ENCODE measurements at places on chromosomes 7 and 10. TPM values are rescaled to one million over a fixed set of nuclear protein-coding genes. Genes with fewer than 3 reads are reported as not detected.

DNA sequence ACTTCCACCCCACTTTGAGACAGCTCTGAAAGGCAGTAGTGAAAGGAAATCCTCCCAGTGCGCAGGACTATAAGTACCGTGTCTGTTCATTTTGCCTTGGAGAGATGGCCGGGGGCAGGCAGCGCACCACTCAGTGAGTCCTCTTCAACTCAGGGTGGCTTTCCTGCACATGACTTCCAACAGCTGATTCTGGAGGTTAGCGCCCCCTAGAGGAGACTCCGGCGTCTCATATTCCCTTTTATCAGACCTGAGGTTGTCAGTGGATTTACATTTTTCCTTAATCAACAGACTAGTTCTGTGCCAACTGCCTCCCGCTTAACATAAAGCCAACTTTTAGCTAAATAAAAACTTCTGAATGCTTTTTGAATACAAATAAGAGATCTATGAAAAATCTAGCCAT is 101.0 kb downstream of the HERPUD2 start:
- no peak for DNase-seq

DNA sequence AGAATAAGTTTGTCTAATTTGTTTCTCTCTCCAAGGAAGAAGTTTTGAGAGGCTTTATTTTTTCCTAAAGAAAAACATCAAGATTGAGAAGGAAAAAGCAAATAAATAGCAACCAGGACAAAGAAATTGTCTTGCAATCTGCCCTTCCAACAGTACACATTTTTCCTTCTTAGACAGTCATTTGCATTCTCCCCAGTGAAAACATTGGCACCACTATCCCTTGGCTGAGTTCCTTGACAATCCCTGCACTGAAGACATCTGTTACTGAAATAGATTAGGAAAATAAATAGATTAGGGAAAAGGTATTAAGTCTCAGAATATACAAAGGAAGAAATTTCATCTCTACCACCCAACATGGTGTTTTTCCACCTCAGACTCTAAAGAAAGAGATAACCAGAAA is 12.2 kb upstream of the TMEM243 start:
- peak; percentile 34 for DNase-seq

GRCh38 chr7:107909445-107909844 is 18.5 kb downstream of the DLD start:
- DNase-seq = no peak

DNA sequence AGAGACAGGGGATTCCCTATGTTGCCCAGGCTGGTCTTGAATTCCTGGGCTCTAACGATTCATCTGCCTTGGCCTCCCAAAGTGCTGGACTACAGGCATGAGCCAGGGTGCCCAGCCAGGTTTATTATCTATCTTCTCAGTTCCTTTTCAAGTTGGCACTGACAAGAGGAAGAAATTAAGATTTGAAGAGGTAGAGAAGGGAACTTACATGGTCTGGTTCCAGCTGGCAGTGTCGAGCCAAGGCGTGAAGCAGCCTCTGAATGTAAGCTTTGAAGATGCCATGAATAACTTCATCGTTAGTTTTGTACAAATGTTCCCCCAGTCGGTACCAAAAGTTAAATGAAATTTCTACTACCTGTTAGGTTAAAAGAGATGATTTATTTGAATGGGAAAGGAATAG is 57.7 kb downstream of the TNPO3 start:
- DNase-seq = no peak

GRCh38 chr7:122225874-122226273 is 78.7 kb downstream of the FEZF1 start:
- no peak for DNase-seq

DNA sequence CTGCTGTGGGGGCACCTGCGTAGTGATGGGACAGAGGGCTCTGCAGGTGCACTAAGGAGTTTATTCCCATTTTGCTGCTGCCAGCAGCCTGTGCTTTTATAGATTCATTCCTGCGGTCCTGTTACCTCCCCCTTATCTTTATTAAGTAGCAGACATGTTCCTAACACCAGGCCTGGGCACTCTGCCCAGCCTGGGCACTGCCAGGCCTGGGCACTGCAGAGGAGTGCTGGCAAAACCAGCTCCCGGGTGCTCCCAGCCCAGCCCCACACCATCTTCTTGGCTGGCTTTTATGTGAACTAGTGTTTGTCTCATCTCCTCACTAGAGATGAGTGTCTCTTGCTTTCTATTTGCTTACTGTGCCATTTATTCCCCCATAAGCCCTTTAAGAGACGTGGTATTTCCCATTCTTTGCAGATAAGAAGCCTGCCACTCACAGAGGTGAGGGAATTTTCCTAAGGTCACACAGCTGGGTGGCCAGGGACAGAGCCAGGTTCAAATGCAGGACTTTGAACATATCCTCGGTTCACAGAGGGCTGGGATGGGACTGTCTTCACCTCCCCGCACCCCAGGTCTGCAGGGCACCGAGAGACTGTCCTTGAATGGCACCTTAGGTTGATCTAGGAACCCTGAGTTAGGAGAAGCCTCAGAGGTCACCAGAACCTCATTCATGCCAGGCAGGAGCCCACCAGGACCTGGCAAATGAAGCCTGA is 14.6 kb upstream of the DRGX start:
- no peak for DNase-seq

DNA sequence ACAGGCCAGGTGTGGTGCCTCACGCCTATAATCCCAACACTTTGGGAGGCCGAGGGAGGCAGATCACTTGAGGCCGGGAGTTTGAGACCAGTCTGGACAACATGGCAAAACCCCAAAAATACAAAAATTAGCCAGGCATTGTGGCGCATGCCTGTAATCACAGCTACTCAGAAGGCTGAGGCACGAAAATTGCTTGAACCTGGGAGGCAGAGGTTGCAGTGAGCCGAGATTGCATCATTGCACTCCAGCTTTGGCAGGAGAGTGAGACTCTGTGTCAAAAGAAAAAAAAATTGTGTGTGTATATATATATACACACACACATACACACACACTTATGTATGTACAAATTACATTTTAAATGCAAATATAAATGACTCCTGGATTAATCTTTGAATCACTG is 76.8 kb upstream of the LRRN3 start:
- DNase-seq = no peak

The LRRC61 gene
- not detected for total RNA-seq

GRCh38 chr10:22544325-22545068 is 169.9 kb downstream of the PIP4K2A start:
- DNase-seq = no peak

DNA sequence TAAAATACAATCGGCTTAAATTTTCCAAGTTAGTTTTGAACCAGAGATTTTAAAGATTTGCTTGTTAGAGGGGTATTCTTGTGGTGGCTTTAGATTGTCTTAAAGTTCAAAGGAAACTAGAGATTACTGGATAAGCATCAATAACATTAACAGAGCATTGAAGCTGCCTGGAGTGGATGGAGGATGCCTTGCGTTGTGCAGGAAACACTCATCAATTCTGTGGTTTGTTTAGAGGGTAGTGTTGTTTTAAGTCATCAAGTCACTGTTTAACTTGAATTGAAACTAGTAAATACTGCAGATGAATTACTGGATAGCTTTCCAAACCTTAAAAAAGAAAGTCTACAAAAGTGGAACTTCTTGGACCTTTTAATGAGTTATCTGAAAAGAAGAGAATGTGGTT is 218.6 kb downstream of the CELF2 start:
- DNase-seq = no peak

GRCh38 chr7:158595068-158595467 is 7.4 kb upstream of the PTPRN2 start:
- DNase-seq = no peak

GRCh38 chr7:83130623-83131545 is 31.8 kb downstream of the PCLO start:
- no peak for DNase-seq
